MG63 (cell line): ENCODE measurements at places on chromosomes 5 and 9.

DNA sequence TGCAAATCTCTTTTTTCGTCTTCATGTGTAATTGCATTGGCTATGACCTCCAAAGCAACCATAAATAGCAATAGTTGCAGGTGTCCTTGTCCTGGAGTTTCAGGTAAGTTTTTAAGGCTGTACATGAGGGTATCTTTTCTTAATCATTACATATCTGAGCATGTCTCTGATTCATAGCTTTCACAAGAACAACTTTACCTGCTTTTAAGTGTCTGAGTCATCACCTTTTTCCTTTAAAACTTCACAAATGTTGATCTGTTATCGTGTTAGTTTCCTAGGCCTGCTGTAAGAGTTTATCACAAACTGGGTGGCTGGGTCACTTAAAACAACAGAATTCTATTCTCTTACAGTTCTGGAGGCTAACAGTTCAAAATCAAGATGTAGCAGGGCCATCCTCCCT is 13.8 kb downstream of the GARNL3 start:
- no peak for DNase-seq

- no peak for DNase-seq
Observed at GRCh38 chr5:77128411-77129061, 41.5 kb upstream of the ZBED3 start.

DNA sequence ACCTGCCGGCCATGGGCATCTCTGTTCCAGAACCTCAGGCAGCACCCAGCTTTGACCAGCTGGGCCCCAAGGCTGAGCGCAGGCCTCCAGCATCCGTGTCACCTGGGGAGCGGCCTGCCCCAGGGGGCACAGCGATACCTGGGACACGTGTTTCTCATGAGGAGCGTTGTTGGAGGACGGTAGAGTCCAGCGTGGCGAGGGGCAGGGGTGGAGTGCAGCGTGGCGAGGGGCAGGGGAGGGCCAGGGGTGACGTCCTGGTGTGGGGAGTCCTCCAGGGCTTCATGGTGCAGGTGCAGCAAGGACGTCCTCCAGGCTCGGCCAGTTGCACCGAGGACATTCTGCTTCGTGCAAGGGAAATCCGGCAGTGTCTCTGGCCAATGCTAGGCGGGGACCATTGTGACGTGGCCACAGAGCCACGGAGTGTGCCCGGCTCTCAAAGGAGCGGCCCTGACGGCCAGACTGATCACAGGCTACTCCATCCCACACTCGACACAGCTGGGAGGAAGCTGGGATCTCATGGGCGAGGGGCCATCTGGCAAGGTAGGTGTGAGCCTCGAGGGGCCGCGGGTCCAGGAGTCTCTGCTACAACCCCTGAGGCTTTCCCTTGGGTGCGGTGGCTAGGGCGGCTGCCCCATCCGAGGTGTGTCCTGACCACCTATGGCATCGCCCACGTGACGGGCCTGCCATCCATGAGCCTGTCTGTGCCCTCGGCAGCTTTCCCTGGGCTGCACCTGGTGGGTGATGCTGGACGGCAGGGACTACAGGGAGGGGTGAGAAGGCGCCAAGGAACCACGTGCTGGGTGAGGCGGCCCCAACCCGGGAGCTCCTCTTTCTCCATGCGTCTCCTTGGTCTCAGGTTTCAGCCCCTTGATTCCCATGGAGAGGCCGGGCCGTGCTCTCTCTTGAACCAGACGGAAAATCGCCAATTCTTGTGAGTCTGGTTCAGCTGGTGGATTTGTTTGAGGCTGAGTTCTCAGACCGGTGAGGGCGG is 33.8 kb downstream of the SLC9A3 start:
- no peak for DNase-seq

DNA sequence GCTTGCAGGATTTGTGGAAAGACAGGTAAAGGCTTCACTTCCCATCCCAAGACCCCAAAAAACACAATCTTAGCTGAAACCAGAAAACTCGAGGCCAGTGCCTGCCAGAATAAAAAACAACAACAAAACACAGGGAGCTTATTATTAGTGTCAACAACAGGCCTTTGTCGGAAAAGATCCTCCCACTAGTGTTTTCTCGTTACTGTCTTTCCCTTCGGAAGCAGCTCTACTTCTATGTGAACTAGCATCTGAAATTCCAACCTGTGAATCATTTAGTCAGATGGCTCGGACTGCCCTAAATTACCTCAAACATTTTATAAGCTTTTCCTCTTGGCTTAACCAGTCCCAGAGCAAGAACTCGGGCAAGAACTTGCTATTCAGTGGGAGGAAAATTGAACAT is 122.2 kb upstream of the GNA14 start:
- no peak for DNase-seq

- no peak for DNase-seq
Observed at GRCh38 chr5:59828623-59829022, 64.9 kb downstream of the PDE4D start.

GRCh38 chr5:1726469-1726865 is 73.2 kb downstream of the MRPL36 start:
- DNase-seq: no peak

DNA sequence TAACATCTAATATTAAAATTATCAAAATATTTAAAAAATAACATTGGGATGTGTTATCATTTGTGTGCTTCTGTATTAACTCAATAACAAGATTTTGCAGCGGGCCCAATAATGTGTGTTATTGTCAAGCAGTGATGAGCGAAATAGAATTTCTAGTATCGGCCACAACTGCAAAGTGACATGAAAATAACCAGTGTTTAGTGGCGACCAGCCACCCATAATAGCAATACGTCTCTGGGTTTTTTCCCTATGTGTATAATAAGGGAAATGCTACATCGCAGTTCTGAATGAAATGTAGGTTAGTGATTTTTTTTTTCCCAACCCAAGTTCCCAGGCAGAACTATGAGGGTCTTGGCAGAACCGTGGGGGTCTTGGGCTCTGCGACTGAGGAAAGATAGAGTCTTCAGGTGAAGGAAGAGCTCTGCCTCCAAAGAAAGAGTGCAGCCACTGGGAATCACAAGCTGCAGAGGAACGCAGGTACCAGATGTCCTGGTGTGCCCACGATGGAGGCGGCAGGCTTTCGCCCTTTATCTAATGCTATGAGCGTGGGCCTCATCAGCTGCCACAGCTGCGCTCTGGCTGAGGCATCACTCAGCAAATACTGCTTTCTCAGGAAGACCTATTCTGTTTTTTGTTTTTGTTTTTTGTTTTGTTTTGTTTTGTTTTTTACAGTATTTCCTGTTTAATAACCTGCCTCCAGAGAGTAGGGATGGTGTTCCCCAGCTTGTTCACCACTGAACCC is 235.0 kb downstream of the ROR2 start:
- no peak for DNase-seq

- DNase-seq: no peak
Observed at GRCh38 chr5:158398360-158399201, 539.6 kb upstream of the CLINT1 start.

- no peak for DNase-seq
Observed at GRCh38 chr5:82586181-82586580, 308.0 kb upstream of the RPS23 start.

DNA sequence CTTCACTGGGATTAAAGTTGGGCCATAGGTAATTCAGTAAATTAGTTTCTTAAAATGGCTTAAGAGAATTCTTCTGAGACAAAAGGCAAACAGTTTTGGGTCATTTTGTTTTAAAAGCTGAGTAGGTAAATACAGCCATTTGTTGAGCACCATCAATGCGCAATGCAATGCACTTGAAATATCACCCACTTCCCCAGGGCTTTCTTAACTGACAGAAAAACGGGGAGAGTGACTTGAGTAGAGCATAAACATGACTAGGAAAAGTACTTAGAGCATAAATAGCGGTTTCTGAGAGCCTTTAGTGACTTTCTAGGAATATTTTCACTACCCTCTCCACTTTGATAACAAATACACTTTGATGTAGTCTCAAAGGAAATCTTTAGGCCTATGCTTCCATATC is 27.2 kb downstream of the MLANA start:
- no peak for DNase-seq

DNA sequence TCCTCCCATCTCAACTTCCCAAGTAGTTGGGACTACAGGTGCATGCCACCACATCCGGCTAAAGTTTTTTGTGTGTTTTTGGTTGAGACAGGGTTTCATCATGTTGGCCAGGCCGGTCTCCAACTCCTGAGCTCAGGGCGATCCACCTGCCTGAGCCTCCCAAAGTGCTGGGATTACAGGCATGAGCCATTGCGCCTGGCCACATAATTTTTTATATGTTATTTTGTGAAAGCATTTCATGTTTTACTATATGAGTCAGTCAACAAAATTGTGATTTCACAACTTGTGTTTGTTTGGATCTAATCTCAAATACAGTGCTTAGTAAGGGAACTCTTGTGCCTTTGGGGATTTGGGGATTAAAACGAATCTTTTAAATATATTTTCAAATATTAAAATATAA is 20.0 kb upstream of the FAM120AOS start:
- no peak for DNase-seq

DNA sequence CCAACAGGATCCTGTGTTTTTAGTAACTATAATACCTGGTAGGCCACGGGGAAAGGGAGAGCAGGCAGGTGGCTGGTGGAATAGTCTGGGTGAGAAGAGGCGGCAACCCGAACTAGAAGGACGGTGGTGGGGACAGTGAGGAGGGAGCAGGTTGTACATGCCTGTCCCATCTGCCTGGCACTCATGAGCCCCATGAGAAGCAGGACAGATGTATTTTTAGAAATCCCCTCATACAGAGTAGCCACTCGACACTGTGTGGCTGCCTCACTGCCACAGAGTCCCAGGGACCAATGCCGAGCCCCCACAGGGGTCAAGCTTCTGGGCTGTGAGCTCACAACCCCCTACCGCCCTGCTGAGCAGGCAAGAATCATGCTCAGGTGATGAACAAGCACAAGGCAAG is 136.6 kb downstream of the SEC61B start:
- no peak for DNase-seq

DNA sequence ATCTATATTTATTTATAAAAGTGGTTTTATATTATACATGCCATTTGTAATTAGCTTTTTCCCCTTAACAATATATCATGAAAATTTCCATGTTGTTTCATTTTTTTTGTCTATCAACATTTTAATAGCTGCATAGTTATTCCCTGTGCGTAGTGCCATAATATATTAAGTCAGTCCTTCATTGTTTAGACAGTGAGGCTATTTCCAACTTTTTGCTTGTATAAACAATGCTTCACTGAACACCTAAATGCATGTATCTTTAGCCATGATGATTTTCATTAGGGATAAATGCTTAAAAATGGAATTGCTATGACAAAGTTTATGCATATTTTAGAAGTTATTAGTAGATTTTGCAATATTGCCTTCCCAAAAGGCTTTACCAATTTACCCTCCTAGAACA is 80.7 kb upstream of the STC2 start:
- no peak for DNase-seq

DNA sequence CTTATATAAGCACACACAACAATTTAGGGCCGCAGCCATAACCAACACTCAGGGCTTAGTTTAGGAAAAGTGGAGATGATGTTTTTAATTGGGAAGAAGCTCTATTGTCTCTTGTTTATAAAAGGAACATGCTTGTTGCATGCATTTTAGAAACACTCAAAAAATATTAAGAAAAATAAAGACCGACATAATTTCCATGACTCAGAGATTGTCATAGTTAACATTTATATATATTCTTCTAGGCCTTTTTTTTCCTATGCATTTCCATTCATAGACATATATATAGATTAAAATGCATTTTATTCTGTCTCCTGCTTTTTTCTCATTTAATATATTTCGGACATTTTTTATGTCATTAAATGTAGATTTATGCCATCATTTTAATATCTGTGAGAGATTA is 13.6 kb upstream of the ARSI start:
- no peak for DNase-seq

DNA sequence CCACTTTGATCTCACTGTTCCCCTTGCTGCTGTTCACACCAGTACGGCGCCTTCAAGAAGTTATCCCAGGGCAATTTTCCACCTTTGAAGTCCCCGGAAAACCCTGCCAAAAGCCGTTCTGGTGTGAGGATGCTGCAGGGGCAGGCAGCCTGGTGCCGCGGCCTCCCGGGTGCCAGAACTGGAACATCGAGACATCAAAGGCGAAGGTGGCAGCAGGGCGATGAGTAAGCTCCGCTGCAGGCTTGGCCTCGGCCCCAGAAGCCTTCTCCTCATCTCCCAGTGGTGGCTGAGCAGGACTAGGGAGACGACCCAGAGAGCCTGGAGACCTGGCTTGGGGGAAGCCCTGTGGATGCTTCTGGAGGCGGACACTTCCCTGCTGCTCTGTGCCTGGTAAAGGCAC is 115.3 kb upstream of the MSX2 start:
- peak; percentile 42 for DNase-seq
